Right lung (tissue), 10 donors: ENCODE measurements at places on chromosomes 7 and 10.

GRCh38 chr10:72762042-72762441, 70.1 kb downstream of the MCU start:
- DNase-seq, result no peak

- DNase-seq, result no peak
These were observed 189.7 kb downstream of the ZNF248 start for GRCh38 chr10:37667736-37668135.

GRCh38 chr7:8060241-8060640, 91.6 kb downstream of the GLCCI1 start:
- DNase-seq, result no peak

DNA sequence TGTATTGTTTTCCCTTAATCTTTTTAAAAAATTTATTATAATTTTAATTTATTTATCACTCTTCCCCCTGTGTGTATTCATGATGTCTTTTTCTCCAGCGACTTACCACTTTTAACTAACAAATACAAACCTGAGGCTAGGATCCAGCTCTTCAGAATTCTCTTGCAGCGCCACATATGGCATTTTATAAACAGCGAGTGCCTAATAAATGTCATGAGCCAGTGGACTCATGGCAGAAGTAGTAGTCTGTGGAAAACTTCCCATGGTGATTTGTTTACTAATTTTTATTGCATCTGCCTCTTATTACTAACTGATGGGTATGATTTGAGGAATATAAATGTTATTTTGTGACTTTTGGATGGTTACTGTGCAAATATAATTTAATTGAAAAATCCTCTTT, 102.9 kb downstream of the EXOC4 start:
- no peak for DNase-seq

DNA sequence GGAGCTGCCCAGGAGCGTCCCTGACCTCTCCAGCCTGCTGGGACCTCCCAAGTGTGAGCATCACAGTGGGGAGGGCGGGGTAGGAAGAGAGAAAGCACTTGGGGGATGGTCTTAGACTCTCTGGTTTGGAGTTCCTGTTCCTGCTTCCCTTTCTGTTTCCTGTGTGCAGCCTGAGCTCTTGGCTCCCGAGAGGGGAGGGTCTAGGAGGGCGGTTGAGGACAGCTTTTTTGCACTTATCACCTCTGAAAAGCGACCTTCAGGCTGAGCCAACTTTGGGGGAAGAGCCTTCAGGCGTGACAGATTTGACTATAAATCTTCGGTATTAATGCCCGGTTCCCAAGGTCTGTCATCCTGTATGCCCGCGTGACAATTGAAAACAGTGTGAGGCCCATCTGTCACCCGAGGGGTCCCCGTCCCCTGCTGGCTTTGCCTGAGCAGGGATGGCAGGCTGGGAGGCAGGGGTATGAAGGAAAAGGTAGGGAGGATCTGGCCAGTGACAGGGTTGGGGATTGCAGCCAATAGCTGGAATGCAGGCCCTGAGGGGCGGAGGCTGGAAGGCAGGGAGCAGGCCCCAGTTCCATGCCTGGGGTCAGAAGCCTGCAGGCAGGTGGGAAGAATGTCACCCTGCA, 78.6 kb downstream of the CDH23 start:
- no peak for DNase-seq

DNA sequence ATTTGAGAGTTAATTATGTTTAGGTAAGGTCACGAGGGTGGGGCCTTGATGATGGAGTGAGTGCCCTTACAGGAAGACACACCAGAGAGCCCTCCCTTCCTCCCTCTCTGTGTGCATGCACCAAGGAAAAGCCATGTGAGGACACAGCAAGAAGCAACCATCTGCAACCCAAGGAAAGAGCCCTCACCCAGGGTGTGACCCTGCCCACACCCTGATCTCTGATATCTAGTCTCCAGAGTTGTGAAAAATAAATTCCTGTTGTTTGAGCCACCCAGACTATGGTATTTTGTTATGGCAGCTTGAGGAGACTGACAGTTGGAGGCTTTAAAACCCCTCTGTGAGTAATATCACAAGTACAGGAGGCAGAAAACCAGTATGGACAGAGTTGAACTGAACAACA, 15.0 kb upstream of the MCM10 start:
- no peak for DNase-seq

GRCh38 chr7:154915600-154915999, 87.3 kb downstream of the PAXIP1 start:
- DNase-seq, result no peak

DNA sequence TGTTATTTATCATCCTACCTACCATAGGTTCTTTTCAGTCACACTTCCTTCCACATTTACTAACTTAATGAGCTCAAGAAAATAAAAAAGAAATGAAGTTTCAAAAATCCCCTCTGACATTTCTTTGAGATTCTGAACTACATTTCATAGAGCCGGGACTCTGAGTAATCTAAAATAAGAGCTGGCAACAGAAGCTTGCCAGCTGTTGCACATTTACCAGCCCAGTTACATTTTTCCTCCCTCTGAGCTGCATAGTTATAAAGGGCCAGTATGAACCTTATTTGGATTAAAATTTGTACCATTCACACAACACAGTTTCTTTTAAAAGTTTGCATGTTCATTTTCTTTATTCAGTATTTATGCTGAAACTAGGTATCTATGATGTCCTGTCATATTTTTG, 119.5 kb upstream of the CAV2 start:
- peak; percentile 82 for DNase-seq

DNA sequence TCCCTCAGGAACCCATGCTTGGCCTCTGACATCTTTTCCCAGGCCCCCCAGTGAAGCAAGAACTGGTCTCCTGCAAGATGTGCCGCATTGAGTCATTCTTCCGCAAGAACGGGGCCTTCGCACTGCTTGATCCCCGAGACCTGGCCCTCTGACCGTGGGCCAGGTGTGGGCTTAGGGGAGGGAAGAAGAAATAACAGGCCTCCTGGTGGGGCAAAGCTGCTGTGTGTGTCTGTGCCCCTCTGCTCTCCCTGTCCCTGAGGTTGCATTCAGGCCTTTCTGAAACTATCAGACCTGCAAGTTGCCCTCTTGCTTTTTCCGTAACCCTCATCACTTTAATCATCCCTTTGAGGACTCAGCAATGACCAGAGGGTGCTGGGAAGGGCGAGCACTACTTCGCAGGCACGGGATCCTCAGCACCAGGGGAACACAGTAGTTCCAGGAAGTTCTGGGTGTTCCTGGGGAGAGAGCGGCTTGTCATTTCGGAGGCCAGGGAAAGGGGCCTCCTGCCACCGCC, 6.0 kb downstream of the ATP6V1F start:
- no peak for DNase-seq

DNA sequence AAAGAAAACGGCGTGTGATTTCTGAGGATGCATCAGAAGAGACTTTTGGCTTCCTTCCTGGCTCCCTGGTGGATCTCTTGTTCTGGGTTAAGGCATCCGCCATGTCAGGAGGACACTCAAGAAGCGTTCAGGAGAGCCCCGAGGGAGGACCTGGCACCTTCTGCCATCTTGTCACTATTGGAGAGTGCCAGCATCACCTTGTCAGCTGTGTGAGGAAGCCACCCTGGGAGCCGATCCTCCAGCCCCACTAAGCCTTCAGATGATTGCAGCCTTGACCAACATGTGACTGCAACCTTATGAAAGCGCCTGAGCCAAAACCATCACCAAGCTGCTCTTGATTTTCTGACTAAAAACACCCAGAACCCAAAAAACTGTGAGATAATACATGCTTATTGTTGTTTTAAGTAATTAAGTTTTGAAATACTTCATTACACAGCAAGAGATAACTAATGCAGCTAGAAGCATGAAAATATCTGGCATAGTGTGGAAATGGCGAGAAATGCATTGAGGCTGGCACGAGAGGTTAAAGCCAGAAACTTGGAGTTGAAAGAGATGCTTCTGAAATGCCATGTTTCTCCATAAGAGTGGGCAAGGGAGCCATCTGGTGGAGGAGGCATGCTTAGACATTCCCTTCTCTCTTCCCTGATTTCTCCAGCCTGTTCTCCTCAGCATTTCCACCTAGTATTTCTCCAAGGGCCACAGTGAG, 5.4 kb upstream of the ZFYVE27 start:
- DNase-seq, result peak; percentile 52

GRCh38 chr10:34547291-34547690, 267.8 kb downstream of the PARD3 start:
- peak; percentile 75 for DNase-seq

- no peak for DNase-seq
These were observed 11.1 kb downstream of the OGA start for GRCh38 chr10:101807158-101807557.

GRCh38 chr7:74396993-74397392, 56.7 kb upstream of the GTF2IRD1 start:
- no peak for DNase-seq

GRCh38 chr7:29113384-29114102, 32.8 kb downstream of the CPVL start:
- DNase-seq, result no peak

GRCh38 chr7:31767686-31768358, 80.8 kb downstream of the PPP1R17 start:
- DNase-seq, result no peak

GRCh38 chr10:121414366-121415062, 183.7 kb downstream of the FGFR2 start:
- DNase-seq, result no peak

- no peak for DNase-seq
These were observed 70.0 kb downstream of the SLC35B4 start for GRCh38 chr7:134246761-134247160.

- no peak for DNase-seq
These were observed 198.9 kb downstream of the WDR37 start for GRCh38 chr10:1255118-1255517.

DNA sequence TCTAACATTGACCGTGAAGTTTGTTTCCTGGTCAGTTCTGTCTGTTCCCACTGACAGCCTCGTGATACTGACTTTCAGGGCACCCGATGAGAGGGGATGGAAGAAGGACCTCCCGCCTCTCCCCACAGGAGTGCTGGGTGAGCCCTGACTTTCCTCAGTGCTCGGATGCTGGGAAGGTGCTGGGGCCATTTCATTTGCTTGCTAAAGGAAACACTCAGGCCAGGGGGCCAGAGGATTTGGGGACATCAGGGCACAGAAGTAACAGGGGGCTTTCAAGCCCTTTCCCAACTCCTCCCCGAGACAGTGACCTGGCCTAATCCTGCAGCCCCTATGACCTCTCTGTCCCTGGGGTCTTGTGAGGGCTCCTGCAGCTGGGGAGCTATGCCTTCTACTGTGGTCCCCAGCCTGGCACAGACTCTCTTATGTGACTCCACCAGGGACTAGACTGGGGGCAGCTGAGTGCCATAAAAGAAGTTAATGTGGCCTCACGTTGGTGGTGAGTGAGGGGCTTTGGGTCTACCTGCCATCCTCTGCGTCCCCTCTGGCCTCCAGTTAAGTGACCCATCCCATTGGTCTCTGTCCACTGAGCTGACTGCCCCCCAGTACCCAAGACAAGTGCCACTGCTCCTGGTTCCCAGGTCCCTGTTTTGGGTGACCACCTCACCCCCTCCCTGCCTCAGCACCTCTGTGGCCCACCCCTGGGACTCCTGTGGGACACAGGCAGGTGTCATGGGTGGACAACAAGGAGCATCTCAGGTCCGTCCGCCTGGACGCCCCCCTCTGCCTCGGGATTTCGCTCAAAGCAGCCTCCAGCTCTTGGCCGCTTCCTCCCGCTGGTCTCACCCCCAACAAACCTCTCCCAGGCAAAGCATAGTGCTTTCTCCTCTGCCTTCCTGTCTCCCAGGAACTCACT, 33.4 kb upstream of the HSPA12A start:
- no peak for DNase-seq

GRCh38 chr7:45456747-45457524, 117.2 kb upstream of the ADCY1 start:
- DNase-seq, result no peak

DNA sequence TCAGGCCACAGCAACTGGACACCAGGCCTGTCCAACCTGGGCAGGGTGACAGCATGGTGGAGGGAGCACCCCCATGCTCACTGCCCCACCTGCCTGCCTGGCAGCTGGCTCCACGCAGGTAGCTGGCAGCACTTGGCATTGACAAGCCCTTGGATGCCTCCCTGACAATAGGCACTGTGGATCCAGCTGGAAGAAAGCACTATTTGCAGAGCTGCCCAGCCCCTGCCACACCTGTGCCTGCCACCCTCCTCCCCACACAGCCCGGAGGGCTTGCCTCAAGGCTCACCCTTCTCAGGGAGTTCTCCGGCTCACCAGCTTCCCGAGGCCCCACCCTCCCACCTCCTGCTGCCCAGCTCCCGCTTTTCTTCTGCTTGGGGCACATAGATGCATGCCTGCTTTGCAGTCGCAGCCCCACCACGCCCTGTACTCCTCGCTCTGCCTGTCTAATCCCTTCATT, 160.1 kb downstream of the NEURL1 start:
- DNase-seq, result no peak

GRCh38 chr10:6146013-6146785, 56.5 kb upstream of the PFKFB3 start:
- DNase-seq, result no peak

DNA sequence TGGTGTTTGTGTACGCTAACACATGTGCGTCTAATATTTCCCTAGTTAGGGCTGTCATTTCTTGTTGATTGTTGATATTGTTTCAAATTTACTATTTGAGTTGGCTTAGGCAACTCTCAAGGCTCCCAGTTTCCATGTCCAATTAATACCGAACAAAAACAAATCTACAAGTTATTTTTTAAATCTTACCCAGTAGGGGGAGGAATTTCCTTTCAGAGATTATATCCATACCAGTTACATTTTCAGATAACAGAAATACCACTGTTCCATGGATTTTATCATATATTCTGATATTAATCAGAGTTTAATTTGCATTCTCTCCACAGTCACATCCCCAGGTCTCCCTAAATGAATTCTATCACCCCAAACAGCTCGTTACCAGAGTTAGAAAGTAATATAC, 7.2 kb upstream of the AKR1B10 start:
- DNase-seq, result no peak

- peak; percentile 13 for DNase-seq
These were observed 20.7 kb downstream of the CCDC3 start for GRCh38 chr10:12980713-12981306.

- DNase-seq, result no peak
These were observed 2.5 kb downstream of the DYNC2I1 start for GRCh38 chr7:158858592-158859503.

- DNase-seq, result no peak
These were observed 33.5 kb downstream of the WDR86 start for GRCh38 chr7:151376218-151376902.

- no peak for DNase-seq
These were observed 53.3 kb downstream of the CHN2 start for GRCh38 chr7:29247963-29248236.

DNA sequence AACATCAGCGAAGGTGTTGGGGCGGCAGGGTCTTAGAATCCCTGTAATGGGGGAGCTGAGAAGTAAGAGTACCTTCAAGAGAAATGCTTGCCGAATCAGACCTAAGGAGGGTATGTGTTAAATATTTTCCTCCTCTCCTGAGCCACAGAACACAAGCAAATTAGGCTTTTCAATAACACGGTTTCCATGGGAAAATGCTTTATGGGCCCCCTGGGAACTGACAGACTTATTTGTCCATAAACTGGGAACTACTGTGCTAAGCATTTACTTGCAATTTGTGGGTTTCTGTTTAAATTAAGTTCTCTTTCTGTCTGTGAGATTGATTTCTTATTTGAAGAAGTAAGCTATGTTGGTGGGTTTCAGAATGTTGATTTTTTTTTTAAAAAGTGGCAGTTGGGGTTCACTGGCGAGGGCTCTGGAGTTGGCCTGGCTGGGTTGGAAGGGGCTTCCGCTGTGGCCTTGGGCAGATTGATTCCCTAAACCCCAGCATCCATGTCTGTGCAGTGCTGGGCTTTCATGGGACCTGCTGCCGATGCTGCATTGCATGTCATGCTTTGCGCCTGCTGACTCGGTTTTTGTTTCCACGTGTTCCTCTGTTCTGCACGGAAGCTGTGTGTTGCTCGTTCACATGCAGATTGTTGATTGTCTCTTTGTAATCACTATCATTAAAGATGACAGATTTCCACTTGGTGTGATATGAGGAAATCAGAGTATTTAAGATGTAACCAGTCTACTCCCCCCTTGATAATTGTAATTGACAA, 7.2 kb downstream of the RBM17 start:
- DNase-seq, result no peak
